ENCODE measurements at places on chromosomes 12 and 14.

DNA sequence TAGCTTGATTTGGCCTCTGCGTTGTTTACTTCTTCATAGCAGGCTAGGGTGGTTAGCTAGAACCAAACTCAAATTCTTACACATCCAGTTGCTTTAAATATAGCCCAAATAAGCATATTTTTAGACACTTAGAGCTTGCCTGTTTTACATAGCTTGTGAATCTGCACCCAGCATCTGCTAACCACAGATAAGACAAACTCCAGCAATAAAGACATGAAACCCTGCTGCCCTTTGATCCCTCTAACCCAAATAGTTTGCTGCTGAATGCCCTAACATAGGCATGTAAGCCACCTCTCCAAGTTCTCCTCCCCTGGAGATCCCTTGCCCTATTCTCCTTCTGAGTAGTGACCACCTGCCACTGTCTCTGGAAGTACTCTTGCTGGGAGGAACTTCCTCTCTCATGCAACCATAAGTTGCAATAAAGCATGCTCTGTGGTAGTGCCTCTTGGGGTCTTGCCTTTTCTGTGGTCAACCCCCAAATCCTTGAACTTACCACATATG lies 185.6 kb downstream of the TMEM117 start:
- DNase-seq = no peak

GRCh38 chr14:95156161-95157047 lies 925 bp downstream of the DICER1 start:
- peak; percentile 80 for DNase-seq

DNA sequence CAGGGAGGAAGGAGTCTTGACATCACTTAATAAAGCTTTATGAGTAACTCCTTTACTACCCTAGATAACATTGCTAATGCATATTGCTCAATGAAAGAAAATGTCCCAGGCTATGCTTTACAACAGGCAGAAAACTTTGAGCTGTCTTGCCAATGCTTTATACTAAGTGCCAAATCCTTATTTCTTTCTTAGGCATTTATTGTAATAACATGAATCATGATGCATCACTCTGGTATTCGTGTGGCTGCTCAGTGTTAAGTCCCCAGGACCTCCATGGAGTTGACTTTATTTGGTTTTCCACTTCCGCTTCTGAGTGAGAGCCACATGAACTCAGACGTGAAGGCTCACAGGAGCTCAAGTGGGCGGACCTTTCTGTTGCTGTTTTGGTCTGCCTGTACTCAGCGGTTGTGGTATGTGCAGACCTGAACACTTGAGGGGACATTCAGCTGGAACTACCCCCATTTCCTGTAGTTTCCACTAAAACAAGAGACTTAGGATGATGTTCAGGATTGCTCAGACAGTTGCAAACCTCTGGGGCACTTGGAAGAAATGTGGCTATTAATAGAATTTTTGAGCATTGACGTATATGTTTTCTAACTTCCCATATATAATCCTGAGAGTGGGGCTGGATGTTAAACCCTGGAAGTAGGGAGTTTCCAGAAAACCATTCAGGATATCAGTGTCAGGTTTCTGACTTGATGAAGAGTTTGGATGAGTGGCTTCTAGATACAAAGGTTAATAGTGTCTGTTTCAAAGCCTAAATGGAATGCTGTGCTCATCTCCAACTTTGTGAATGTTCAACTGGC lies 258.6 kb downstream of the MSRB3 start:
- no peak for DNase-seq

DNA sequence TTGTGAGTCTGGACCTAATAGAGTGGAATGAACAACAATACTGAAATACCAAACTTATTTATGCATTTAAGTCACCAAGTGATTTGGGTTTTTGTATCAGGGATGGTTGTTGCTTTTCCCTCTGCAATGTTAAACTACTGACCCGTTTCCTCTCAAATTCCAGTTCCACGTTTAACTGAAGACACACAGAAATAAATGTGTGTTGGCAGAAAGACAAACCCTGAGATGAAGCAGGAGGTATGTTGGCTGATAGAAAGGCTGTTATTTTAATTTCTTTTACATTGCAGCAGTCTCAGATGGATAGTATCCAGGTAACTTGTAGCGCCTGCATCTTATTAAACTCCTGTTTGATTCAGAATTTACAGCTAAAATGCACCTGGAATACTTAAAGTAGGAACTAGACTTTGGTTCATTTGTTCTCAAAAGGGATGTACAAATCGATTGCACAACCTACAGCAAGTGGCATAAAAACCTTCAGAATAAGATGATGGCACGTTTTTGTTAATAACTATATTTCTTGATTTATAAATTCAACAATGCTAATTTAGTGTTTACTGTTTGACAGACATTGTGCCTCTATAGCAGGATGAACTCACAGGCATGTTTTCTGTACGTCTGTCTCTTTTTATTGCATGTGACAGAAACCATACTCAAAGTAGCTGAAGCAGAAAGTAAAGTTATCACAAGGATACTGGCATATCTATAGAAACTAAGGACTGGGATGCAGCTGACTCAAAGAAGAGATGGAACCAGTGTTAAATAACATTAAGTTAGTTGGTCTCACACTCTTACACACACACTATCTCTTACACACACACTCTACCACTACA lies 405.7 kb downstream of the ZFP36L1 start:
- no peak for DNase-seq

- DNase-seq = no peak
Observed at GRCh38 chr14:91858536-91859275, 8.6 kb downstream of the TC2N start.

GRCh38 chr14:72308967-72309485 lies 376.8 kb downstream of the RGS6 start:
- no peak for DNase-seq

GRCh38 chr12:79678306-79678705 lies 12.5 kb downstream of the PAWR start:
- DNase-seq = no peak

- DNase-seq = no peak
Observed at GRCh38 chr14:84646786-84647500, 883.0 kb upstream of the FLRT2 start.

- DNase-seq = no peak
Observed at GRCh38 chr14:43166163-43166562, 1340.9 kb downstream of the FSCB start.
